ENCODE measurements at places on chromosomes 5 and 9. TPM values are rescaled to one million over a fixed set of nuclear protein-coding genes. Genes with fewer than 3 reads are reported as not detected.

- DNase-seq: peak; percentile 6
These were observed 266.4 kb upstream of the IRX4 start for GRCh38 chr5:2149195-2149539.

DNA sequence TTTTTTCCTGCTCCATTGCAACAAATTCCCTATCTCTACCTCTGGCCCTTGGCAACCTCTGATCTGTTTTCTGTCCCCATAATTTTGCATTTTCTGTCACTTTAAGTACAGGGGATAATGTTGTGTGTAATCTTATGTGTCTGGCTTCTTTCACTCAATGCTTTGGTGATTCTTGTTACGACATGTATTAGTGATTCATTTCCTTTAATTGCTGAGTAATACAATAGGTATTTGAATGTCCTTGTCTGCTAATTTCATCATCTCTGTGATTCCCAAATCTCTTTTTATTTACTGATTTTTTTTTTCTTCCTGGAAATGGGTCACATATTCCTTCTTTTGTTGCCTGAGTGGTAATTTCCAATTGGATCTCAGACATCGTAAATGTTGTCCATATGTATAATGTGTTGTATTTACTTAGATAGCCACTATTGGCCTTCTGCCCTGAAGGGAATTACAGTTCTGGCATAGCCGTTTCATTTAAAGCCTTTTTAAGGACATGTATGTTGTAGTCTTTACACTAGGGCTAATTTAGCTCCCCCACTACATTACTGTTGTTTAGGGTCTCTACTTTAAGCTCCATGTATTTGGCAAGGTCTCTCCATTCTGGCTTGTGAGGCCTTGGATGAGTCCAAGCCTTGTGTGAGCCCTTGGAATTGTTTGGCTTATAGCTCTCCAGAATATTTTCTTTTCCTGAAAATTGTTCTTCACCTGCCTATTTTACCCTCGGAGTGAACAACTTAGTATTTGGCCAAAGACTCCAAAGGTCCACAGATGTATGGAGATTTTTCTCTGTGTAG is 683.8 kb downstream of the LRRC70 start:
- DNase-seq: peak; percentile 85

GRCh38 chr5:378301-378891 is 56.9 kb downstream of the AHRR start:
- peak; percentile 43 for DNase-seq

GRCh38 chr9:16135968-16136367 is 583.1 kb downstream of the CCDC171 start:
- DNase-seq: peak; percentile 47

- DNase-seq: no peak
These were observed 586.3 kb downstream of the BRINP1 start for GRCh38 chr9:118782790-118783463.

GRCh38 chr9:92534674-92535073 is 1.1 kb downstream of the ECM2 start:
- DNase-seq: peak; percentile 16

The PTGES gene
- 30.9 TPM for total RNA-seq

The PIP5K1B gene
- not detected for total RNA-seq

Data from fibroblast of the aortic adventitia (primary cell).